ENCODE measurements at places on chromosomes 5 and 9.
A peak's percentile ranks its signal among the peaks of the same experiment; 100 is the strongest.

GRCh38 chr5:151432210-151432609 lies 15.2 kb upstream of the SLC36A1 start:
- no peak for DNase-seq

DNA sequence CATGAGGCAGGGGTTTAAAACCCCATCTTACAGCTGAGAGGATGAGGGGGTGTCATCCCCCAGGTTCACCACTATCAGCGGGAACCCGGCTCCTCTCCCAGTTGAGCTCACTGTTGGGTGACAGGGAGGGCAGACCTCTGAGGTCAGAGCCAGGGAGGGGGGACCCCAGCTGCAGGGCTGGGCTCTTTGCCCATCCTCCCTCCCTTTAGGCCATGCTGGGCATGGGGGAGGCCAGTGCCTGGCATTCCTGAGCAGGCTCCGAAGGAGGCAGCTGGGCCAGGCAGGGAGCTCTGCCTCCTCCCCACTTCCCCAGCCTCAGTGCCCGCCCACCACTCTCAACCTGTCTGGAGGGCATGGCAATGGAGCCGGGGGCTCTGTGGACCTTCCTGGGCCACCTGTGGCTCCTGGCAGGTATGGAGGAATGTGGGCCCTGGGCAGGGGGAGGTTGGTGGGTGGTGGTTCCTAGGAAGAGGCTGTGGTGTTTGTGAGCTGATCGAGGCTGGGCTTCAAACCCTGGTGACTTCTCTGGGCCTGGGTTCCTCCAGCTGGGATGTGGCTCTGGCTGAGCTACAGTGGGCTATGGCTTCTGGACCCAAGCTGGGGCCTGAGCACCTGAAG lies 12.6 kb downstream of the CRB2 start:
- DNase-seq, result no peak

GRCh38 chr5:82698026-82698425 lies 379.2 kb downstream of the TMEM167A start:
- no peak for DNase-seq

GRCh38 chr9:77965445-77966123 lies 66.0 kb downstream of the GNAQ start:
- no peak for DNase-seq

DNA sequence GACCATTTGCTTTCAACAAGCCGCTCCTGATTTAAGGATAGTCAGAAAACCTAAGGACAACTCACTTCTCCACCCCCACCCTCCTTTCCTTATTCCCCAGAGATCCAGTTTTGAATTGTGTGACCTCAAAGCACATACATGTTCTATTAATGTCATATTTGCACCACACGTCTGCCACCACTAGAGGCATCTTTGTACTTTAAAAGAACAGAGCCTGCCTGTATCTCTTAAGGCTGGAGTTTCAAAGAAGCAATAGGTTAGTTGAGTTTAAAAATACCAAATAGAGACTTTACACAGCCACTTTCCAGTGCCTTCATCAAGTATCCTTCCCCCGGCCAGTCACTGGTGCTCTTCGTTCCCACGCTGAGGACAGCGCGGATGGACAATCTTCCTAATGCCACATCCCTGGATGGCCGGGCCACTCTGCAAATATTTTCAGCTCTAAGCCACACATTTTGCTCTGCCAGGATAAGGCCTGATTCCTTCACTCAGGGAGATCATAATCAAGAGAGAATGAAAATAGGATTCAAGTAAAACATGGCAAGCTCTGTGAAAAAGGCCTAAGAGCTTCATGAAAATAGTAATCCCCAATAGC lies 146.3 kb downstream of the SNCAIP start:
- peak; percentile 10 for DNase-seq

DNA sequence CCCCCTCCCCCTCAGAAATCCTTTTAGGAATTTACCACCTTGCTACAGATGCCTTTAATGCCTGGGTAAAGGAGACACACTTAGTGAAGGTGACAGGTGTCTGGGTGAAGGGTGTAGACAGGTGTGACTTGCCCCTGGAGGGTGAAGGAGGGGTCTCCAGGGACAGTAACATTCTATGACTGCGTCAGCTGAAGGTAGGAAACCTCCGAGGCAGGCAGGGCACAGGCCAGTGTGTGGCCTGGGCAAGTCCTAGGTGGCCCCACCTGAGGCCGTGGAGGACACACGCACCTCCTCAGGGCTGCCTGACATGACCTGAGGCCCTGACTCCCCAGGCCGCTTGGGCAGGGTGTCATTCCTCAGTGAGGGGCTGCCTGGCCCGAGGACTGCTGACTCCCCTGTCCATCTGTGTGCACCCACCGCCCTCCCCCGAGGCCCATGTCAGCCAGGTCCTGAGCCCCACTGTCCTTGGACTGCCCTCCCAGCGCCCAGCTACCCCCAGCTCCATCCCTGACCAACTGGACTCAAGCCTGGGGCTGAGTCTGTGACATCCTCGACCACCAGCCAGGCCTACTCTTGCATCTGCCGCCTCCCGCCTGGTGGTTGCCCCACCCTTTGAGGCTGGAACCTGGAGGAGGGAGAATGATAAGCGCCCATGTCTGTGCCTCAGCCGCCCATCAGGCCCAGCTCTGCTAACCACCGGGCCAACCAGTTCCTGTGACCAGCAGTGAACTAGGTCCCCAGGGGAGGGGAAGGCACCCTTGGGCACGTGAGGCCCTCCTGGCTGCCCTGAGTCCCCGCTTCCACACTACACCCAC lies 18.4 kb downstream of the CARD19 start:
- DNase-seq, result no peak

DNA sequence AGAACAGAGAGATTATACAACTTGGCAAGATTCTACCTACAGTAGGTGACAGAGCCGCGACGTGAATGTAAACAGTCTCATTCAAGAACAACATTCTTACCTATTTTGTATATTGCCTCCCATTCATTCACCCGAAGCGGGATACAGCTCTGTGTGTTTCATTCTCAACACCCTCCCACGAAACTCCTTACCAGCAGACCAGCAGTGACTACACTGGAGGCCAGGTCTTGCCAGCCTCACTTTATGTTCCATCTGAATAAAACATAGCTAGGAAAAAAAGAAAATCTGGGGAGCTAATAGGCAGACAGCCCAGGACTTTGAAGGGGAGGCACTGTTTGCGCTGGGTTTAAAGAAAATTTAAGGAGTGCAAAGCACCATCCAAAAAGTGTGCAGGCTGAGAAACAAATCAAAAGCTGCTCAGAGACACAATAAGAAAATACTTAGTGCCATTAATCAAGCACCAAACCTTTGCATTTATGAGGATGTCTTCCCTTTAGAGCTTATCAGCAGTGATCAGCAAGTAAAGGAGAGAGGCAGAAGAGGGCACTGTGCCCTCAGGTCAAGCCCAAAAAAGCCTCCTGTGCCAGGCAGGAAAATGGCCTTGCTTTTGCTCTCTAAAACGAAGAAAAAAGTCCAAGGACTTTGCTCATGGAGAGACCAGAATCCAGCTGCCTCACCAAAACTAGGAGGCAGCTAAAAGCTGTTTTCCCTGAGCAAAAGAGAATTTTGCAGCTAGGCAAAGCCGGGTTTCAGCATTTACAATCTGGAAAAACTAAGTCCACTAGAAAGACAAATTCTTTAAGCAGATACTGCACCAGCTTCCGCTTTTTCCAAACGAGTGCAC lies 295.1 kb downstream of the BNC2 start:
- DNase-seq, result no peak

GRCh38 chr5:57895766-57896165 lies 413.2 kb upstream of the ACTBL2 start:
- DNase-seq, result no peak

- DNase-seq, result no peak
These were observed 90.9 kb downstream of the COL5A1 start for GRCh38 chr9:134732392-134733110.

GRCh38 chr5:171387970-171388815 lies 544 bp downstream of the NPM1 start:
- peak; percentile 33 for DNase-seq

GRCh38 chr5:87829217-87829551 lies 416.5 kb upstream of the CCNH start:
- DNase-seq, result peak; percentile 4

- DNase-seq, result no peak
These were observed 93.9 kb upstream of the PRLR start for GRCh38 chr5:35324201-35324600.

DNA sequence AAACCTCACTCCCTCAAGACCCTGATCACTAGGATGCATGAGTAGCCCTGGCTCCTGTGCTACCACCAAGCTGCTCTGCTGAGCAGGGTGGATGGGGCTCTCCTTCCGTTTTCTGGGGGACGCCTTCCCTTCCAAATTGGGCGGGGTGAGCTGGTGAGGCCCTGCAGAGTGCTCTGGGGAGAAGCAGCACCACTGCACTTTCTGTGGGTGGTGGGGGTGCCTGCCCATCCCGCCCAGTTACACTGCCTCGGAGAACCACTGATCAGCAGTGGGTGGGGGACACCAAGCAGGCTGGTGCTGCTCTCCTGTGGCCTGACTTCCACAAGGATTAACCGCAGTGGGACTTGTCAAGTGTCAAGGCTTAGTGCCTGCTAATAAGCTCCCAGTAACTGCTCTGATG lies 19.0 kb downstream of the GFPT2 start:
- no peak for DNase-seq

All from H54 (cell line).